ENCODE measurements at places on chromosomes 3 and 15.

GRCh38 chr3:9388562-9389272, 8.7 kb upstream of the SETD5 start:
- DNase-seq: no peak

DNA sequence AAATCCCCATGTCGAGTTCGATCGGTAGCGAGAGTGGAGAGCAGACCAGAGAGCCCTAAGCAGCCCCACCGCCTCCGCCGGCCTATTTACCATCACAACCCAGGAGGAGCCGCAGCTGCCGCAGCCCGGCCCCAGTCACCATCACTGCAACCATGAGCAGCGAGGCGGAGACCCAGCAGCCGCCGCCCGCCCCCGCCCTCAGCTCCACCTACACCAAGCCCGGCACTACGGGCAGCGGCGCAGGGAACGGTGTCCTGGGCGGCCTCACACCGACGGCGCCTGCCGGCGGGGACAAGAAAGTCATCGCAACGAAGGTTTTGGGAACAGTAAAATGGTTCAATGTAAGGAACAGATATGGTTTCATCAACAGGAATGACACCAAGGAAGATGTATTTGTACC, 89.5 kb upstream of the TPM1 start:
- peak; percentile 66 for DNase-seq

- DNase-seq: no peak
Measured at GRCh38 chr3:153961494-153961893, 159.7 kb upstream of the ARHGEF26 start.

- no peak for DNase-seq
Measured at GRCh38 chr3:42033741-42034140, 57.4 kb upstream of the TRAK1 start.

DNA sequence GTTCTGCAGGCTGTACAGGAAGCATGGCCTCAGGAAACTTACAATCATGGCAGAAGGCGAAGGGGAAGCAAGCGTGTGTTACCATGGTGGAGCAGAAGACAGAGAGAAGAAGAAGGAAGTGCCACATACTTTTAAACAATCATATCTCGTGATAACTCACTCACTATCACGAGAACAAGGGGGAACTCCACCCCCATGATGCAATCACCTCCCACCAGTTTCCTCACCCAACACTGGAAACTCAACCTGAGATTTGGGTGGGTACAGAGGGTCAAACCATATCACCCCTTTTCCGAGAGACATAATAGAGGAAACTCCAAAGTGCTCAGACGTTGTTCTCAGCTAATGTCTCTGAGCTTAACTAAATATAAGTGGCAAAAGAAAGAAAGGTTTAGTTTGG, 186.3 kb upstream of the MME start:
- DNase-seq: no peak

- DNase-seq: no peak
Measured at GRCh38 chr3:112425858-112426750, 73.2 kb downstream of the BTLA start.

- peak; percentile 50 for DNase-seq
Measured at GRCh38 chr3:143847787-143848631, at the start of gene SLC9A9. TSS of gene SLC9A9 (minus strand) at chr3:143848468. CDS start at chr3:143848322, 146 bp downstream.

- DNase-seq: no peak
Measured at GRCh38 chr3:17942856-17943255, 200.4 kb upstream of the TBC1D5 start.

- DNase-seq: no peak
Measured at GRCh38 chr3:101873619-101874018, 24.3 kb downstream of the NFKBIZ start.

GRCh38 chr3:59064276-59064675, 14.5 kb upstream of the CFAP20DC start:
- DNase-seq: no peak

GRCh38 chr3:134235577-134236076, 15.0 kb downstream of the RYK start:
- no peak for DNase-seq

- no peak for DNase-seq
Measured at GRCh38 chr3:125435231-125435630, 60.1 kb upstream of the ZNF148 start.

- DNase-seq: peak; percentile 80
Measured at GRCh38 chr15:41494190-41494921, 682 bp downstream of the ITPKA start.

- DNase-seq: no peak
Measured at GRCh38 chr3:138950701-138951100, 3.7 kb downstream of the FOXL2NB start.
